Activated T-cell treated with anti-CD3 and anti-CD28 coated beads, Interleukin-2, amount 50 U/mL, for 72 hours (primary cell): ENCODE measurements at places on chromosomes 11 and 22.

GRCh38 chr11:70312401-70313357 lies 42.2 kb downstream of the PPFIA1 start:
- DNase-seq, result no peak

DNA sequence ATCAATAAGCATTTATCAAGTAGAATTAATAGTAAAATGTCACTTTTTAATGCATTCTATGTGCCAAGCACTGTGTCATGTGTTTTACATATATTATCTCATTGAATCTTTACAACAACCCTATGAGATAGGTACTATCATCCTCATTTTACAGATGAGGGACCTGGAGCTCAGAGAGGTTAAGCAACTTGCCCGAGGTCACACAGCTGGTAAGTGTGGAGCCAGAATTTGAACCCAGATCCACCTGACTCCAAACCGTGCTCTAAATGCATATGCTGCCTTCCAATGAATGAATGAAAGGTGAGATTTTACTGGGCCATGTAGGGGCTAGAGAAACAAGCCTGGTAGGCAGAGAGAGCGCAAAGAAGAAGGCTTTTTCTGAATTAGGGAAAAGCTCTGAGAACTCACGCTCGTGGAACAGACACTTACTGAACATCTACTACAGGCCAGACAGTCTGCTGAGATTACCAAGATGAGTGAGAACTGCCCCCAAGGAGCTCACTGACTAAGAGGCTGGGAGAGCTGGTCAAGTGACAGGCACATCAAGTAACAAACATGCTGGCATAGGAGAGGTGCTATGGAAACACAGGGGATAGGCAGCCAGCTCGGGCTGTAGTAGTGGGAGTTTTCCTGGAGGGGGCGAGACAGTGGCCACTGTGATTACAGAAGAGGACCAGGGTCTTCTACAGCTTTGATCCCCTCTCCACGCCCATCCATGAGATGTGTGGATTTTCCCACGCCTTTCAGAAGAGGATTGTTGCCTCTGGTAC lies 4.4 kb downstream of the ABCG4 start:
- no peak for DNase-seq

DNA sequence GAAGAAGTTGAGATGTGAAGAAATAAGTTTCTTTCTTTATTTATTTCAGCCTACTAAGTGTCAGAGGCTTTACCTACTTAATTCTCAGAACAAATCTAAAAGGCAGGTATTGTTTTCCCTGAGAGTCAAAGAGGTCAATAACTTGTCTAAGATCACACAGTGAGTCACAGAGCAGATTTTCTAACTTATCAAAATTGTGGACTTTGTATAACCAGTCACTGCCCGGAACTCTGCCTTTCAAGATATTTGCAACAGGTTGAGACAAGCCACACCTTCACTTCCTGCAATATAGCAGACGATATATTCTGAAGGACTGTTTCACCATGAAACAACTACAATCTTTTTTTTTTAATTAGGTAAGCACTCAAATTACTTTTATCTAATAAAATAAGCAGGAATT lies 10.5 kb upstream of the MMP3 start:
- no peak for DNase-seq

DNA sequence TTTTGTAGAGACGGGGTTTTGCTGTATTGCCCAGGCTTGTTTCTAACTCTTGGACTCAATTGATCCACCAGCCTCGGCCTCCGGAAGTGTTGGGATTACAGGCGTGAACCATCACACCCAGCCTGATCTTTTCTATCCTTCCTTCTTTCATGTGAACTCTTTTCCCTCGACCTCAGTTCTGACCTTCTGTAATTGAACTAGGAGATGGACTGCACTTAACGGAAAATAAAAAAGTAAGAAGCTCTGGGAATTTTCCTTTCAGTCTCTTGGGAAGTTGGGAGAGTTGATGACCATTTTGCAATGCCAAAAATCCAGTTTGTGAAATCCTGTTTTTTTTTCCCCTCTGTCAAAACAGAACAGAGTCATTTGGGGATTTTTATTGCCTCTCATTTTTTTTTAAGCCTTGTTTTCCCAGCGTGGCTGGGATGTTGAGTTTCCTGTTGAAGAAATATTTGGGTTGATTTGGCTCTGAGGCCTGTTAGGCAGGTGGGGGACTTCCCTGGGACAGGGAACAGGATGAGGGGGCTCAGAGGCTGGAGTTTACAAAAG lies 26.9 kb upstream of the CYB5R3 start:
- DNase-seq, result no peak

GRCh38 chr22:46696229-46696518 lies 41.9 kb downstream of the CERK start:
- no peak for DNase-seq

- DNase-seq, result no peak
Measured at GRCh38 chr11:113977701-113978100, 2.8 kb downstream of the HTR3A start.

DNA sequence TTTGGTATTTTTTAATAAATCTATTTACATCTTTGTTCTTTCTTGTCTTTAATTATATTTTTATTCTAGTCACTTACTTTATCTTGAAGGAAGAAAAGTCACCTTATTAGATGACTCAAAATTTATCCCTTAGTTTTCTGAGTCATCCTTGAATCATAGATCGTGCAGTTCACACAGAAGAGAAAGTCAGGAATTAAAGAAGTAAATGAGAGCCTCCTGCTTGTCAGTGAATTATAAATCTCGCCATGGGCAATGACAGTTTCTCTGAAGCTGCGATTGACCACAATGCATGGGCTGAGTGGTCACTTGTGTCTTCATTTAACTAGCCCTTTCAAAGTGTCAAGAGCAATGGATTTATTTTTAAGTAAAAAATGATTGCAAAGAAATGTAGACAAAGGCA lies 91.2 kb downstream of the LUZP2 start:
- no peak for DNase-seq

DNA sequence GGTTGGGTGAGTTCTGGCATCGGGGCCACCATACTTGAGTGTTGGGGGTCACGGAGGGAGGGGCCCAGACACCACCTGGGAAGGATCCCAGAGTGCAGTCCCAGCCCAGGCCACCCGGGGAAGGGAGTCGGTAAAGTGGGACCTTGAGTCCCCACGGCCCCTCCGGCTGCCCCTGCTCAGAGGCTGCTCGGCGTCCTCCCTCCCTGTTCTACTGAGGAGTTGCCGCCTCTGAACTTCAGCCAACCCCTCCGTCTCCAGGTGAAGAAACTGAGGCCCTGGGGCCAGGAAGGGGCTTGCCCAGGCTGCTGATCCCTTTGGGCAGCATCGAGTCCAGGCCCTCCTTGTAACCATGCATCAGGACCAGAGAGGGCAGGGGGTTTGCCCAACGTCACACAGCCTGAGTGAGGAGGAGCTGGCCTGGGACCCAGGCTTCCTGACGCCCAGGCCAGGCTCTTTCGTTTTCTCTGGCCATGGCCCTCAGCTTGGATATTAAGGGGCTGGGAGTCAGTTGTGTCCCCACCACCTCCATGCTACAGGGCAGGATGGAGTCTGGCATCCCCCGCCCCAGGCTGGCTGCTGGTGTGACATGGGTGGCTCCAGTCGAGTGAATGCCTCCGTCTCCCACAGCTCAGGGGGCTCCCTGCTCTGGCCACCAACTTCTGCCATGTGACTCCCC lies 1.3 kb downstream of the PARVG start:
- DNase-seq, result peak; percentile 23

GRCh38 chr11:70220136-70220535 lies 17.0 kb downstream of the FADD start:
- DNase-seq, result no peak

DNA sequence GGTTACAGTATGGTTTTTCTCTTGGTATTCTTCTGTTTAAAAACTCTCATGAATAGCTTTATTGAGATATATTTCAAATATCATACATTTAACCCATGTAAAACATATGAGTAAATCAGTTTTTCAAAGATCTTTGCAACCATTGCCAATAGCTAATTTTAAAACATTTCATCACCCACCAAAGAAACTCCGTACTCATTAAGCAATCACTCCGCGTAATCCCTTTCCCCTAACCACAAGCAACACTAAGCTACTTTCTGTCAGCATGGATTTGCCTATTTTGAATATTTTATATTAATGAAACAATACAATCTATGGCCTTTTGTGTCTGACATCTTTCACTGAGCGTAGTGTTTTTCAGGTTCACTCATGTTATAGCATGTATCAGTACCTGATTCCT lies 697.9 kb upstream of the ANO5 start:
- DNase-seq, result no peak

DNA sequence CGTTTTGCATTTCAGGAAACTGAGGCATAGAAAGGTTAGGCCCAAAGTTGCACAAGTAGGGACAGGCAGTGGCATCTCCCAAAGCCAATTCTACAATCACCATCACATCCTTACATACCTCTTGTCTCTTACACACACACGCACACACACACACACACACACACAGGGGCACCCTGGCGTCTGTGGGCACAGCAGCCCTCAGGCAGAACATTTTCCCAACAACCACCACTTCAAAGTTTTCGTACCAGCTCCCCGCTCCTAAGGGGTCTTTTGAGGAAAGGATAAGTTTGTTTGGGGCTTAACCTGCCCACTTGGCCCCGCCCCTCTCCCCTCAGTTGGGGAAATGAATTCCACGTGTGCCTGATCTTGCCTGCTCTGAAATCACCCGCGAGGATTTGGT lies 14.7 kb upstream of the LRRC32 start:
- no peak for DNase-seq

DNA sequence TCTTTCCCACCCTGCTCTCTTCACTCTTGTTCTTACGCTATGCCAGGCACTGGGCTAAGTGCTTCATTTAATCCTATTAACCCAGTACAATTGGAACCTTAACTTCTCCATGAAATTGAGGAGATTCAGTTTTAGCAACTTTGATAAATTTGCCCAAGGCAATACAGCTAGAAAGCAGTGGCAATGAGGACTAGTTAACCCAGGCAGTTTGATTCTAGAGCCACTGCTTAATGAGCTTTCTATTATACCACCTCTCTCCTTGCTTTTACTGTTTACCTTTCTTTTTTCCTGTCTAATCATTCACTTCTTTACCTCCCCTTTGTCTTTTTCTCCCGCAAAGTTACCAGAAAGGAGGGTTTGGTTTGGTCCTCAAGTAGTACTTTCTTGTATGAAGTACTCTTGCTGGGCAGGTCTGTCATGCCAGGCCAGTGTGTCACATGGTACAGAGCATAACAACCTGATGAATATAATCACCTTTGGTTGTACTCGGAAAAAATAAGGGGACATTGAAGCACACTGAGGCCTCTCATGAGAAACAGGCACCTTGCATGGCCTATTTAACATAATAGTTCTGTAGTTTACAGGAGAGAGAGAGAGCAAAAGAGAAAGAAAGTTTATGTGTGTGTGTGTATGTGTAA lies 70.6 kb downstream of the PDHX start:
- DNase-seq, result no peak

- peak; percentile 59 for DNase-seq
Measured at GRCh38 chr11:64854534-64855502, 10.4 kb upstream of the CDC42BPG start.

- no peak for DNase-seq
Measured at GRCh38 chr22:42356533-42356932, 75.7 kb downstream of the NFAM1 start.

DNA sequence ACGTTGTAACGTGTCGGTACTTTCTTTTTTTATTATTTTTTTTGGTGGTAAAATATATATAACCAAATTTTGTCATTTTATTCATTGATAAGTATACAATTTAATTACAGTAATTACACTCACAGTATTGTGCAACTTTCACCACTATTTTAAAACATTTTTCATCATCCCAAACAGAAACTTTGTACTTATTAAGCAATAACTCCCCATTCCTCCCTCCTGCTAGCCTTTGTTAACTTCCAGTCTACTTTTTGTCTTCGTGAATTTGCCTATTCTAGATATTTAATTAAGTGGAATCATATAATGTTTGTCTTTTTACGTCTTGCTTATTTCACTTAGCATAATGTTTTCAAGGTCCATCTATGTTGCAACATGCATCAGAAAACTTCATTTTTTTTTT lies 58.5 kb downstream of the STIM1 start:
- DNase-seq, result no peak

DNA sequence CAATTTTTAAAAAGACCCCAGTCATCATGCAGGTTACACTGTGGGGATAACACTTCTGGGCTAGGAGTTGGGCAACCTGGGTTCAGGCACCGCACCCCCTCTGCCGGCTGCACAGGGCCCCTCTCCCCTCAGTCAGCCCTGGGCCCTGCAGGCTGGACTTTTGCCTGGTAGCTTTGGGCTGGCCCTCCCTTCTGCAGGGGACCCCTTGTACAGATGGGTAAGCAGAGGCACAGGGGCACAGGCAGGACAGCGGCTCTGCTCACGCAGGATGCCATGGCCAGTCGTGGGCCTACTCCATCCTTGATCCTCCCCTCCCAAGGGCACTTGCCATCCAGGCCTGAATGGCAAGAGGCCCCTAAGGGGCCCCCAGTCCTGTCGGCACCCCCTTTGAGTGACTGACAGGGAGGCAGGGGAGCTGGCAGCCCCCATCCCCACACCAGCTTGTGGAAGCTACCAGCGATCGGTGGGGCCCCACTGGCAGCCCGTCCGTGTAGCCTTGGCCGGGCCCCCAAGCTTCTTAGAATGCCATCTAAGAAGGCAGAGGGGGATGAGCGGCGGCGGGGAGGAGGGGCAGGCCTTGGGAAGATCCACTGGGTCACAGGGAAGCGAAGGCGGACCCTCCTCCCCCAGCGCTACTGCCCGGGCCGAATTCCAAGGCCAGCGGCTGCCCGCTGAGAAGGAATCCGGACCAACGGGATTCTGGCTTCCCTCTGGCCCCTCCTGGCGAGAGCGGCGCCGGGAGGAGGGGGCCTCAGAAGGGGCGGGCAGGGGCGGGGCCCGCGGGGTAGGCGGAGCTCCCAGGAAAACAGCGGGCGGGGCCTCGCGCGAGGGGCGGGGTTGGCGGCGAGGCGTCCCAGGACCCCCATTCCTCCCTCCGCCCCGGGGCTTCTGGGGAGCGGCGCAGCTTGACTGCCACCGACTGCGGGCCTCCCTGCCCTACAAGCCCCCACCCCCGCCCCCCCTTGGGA lies 6.8 kb upstream of the CHKA start:
- DNase-seq, result no peak

DNA sequence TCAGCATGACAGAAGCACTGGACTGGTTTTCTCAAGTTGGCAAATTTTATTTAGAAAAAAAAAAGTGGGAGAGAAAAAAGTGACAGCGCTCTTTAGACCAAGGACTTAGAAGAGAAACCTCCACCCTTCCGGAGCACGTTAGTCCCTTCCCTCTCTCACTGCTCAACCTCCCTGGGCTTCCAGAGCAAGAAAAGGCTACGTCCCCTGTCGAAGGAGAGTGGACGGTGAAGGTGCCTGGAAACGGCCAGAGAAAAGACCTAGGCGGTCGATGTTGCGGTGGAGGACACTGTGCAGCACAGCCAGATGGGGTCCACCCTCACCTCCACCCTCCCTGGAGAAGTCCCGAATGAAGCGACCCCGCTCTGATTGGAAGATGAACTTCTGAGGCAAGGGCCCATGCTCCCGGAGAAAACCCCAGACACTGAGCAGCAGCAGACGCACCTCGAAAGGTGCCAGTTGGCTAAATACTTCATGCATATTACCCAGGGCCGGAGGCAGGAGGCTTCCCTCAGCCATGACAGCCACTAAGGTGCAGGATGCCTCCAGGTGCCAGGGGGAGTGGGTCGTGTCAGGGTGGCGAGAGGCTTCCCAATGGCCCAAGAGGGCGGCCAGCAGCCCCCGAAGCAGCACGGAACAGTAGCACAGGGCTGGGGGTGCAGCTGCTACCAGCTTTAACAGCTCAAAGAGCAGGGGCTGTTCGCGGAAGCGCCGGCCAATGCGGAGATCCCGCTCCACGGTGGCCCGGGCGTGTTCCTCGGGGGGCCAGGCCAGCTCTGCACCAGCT lies 604 bp upstream of the GANAB start:
- DNase-seq, result no peak
